ENCODE measurements at places on chromosomes 4 and X.

- DNase-seq, result no peak
These were observed 181.0 kb downstream of the SPANXN3 start for GRCh38 chrX:143336261-143336660.

DNA sequence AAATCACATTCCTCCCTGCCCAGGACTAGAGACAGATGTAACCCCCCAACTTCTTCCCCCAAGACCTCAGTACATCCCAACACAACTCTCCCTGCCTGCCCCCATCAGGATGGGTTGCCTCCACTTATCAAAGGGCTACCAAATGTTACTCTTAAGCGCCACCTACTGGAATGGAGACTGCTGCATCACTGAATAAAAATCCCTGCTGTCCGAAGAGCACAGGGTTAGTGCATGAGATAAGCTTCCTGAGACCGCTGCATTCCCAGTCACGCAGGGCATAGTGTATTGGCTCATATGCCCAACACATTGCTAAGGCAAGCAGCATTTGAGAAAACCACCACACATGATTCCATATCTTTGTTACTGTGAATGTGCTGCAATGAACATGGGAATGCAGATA, 544.5 kb downstream of the PPP4R3C start:
- DNase-seq, result no peak

DNA sequence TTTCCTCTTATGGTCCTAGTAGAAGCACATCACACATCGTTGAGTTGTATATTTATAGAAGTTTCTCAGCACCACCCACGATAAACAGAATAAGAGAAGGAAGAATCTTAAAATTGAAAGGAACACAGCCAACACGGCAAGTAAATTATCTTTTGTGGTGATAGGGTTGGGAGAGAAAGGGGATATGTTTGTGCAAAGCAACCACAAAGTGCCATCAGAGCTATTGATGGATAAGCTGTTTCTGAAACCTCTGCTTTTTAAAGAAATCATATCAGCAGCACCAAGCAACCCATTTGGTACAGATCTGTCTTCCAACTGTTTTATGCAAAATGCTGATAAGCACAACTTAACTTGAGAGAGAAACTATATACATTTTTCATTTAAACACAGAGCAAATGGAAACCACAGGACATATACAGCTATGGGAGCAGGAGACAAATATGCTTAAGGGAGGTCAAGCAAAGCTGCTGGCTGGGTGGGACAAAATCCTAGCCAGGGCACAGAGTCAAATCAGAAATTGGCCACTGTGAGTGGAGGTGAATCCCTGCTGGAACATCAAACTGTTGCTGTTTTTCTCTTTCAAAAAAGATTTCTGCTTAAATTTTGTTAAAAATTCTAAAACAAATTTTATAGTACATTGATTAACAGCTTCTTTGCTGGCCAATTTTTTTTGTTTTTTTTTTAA, 194.0 kb upstream of the HHIP start:
- no peak for DNase-seq

- DNase-seq, result no peak
These were observed 287.4 kb downstream of the CHIC1 start for GRCh38 chrX:73850124-73851013.

- no peak for DNase-seq
These were observed 128.7 kb downstream of the AFAP1 start for GRCh38 chr4:7810783-7811535.

DNA sequence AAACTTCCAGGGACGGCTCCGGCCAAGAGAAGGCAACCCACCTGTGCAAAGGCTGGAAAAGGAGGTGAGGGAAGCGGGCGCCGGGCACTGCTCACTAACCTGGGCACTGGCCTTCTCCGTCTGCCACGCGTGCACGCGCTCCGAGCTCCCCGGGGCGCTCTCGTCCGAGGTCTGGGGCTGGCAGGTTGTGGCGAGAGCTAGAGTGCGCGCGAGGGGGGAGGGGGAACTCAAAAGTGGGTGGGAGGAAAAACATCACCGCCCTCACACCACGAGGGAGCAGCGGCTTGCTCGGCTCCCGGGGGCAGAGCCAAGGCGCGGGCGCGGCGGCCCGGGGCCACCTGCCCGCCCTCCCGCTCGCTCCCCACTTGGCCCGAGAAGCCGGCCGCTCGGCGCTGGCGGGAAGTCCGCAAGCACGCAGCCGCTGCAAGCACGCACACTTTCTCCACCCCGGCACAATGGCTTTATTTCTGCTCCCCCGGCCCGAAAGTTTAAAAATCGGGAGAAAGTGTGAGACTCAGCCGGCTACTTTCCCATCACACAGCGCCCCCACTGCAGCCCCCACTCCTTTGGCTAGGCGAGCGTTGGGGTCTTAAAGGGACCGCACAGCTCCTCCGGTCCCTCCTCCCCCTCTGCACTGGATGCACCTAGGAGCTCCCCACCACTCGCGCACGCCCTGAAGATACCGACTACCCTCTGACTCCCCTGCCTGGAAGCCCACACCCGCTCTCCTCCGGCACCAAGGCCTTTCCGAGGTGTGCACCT, at the start of gene CHRDL1:
CHRDL1 (minus strand) TSS at position 173 of the 762 bp plus-strand sequence. CDS start 3,636 bp downstream, outside the sequence.
- DNase-seq, result no peak
